ENCODE measurements at places on chromosomes 7 and 10.

- DNase-seq = no peak
These were observed 205.6 kb downstream of the RNLS start for GRCh38 chr10:88377510-88377909.

GRCh38 chr10:30811276-30812017, 181.9 kb upstream of the LYZL2 start:
- DNase-seq = no peak

DNA sequence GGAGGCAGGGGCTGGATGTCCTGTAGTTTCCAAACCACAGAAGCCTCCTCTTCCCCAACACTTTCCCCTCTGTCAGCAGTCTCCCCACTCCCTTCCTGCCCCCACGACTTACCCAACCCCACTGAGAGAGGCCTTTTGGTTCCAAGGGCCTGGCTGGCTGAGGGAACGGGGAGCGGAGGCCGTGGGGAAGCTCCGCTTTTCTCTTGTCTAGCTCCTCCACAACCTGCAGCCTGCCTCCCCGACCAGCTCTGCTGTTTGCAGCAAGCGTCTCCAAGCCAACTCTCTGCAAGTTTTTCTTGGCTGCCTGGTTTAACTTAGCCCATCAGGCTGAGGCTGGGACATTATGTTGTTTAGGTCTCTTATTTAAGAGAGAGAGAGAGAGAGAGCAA, 126.8 kb downstream of the NEURL1 start:
- DNase-seq = no peak

DNA sequence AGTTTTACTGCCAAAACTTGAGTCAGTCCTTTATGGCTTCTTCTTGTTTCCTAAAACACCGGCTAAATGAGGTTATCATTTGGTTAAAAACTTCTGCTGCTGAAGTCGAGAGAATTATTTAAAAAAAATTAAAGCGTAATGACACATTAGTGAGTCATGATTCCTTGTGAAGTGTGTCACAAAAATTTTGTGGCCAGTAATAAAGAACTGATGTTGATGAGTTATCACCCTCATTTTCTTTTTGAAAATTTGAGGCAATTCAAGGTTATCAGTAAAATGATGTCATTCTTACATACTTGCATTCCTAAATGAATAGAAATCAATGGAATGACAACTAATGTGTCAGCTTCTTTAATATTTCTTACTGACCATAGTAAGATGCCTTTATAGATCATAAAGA, 427.4 kb downstream of the SORCS3 start:
- no peak for DNase-seq

DNA sequence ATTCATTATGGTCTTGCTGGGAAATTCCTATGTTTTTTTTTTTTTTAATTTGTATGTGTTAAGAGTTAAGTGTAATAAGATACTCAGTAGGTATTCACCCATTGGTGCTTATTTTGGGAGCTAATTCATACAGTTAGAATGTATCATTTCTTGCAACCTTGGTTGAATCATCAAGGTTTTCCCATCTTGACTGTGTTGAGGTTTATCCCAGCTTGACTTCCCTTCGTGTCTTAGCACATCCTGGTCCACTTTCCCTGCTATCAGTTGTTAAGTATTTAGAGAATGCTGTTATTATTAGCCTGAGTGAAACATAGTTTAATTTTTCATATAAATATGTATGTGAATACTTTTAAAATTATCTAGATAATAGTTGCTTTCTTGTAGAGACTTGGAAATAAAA, 20.8 kb downstream of the RALA start:
- peak; percentile 36 for DNase-seq

DNA sequence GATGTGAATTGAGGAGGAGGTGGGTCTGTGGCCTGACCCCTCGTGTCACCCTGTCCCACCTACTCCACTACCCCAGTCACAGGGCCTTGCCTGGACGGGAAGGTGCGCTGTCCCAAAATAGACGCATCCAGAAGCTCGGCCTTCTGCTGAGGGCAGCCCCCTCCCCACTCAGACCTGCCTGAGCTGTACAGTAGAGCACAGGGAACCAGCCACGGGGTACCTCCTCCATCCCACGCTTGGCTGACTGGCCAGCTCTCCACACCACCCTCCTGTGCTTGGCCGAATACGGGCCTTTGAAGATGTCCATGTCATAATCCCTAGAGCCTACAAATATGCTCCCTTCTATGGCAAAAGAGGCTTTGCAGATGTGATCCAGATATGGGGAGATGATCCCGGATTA, 88.3 kb downstream of the CHST15 start:
- DNase-seq = no peak

DNA sequence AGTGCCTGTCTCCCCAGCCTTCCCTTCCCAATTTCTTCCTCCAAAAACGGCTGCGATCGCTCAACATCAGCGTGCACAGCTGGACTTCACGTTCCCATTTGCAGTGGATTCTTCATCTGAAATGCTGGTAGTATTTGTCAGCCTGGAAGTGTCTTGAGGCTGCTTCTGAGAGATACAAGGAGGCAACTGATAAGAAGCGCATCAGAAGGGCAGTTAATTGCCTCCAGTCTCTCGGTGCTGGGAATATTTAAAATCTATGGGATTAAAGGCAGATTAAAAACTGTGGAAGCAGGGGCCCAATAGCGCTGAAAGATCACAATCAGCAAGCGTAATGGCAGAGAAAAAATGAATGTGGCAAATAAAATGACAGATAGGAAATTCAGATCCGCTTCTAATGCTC, 450.0 kb downstream of the GATA3 start:
- DNase-seq = no peak

DNA sequence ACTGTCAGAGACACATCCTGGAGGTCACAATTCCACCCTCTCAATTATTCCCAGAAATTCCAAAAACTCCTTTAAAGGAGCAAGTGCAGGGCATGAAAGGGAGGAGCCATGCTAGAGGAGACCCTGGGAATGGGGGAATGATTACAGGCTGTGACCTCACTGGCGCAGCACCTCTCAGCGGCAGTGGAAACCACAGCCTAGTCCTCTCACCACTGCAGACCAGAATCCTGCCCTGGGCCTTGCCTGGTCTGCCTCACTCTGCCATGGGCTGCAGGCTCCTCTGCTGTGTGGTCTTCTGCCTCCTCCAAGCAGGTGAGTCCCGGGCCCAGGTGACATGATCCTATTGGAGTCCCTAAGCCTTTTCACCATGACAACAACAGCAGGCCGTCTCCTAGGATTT, 50.5 kb upstream of the PRSS58 start:
- no peak for DNase-seq

GRCh38 chr7:13017881-13018280, 330.4 kb downstream of the ARL4A start:
- DNase-seq = no peak
